Dermis microvascular lymphatic vessel endothelial cell (primary cell): ENCODE measurements at places on chromosomes 11 and 22. TPM values are rescaled to one million over a fixed set of nuclear protein-coding genes. Genes with fewer than 3 reads are reported as not detected.
A peak's percentile ranks its signal among the peaks of the same experiment; 100 is the strongest.

GRCh38 chr22:41917903-41918791 lies 3.3 kb upstream of the SHISA8 start:
- DNase-seq: no peak

DNA sequence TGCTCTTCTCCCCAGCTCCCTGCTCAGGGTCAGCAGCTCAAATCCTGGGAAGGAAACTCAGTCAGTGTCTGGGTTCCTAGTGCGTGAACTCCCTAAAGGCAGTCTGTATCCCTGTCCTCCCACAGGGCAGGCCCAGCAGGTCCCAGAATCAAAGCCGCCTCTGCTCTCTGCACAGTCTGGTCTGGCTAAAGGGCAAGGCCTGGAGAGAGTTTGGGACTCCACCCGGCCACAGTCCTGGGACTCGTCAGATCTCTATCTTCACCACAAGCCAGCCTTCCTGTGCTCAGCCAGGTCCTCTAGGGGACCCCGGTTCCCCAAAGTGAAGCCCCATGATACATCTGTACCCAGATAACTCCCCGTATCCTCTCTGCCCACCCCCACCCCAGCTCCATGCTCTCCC lies 56.2 kb upstream of the CSNK2A3 start:
- no peak for DNase-seq

DNA sequence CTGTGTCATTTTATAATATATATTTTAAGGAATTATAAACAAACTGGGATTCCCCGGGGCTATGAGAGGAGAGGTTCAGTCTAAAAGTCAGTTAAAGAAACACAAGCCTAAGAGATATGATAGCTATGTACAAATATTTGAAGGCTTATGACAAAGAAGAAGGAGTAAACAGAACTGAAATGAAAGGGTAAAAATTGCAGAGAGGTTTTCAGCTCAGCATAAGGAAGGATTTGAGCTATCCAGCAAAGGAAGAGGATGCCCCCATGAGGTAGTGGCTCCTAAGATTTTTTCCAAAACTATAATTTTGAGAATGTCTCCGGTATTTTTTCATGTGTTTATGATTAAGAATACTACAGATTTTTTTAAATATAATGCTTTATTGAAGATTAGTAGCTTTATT lies 57.9 kb upstream of the ANGPTL5 start:
- no peak for DNase-seq

DNA sequence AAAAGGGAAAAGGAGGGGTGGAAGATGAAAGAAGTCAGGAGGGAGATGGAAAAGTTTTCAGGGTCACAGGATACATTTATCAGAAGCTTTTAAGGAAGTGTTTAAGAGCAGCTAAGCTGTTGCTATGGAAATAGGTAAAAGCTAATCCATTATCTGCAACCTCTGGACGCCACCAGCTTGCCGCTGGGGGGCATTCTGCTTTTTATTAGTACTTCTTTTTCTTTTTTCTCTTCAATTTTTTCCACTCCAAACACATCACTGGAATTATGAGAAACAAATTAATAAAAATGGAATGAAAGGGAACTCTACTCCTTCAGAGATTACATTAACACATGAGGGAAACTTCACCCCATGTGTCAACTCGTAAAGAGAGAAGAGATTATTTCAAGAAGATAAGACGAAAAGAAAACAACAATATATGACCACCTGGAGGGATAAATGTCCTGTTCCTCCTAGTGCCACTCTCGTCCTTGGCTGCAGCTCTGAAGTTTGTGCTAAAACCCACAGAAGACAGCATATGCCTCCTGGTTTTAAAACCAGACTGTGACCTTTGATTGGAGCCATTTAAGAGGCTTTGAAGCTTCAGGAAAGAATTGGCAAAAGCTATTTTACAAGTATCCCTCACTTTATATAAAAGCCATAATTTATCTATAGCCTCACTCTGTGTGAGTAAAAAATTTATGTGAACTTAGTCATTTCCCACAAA lies 972.8 kb downstream of the OPCML start:
- no peak for DNase-seq

DNA sequence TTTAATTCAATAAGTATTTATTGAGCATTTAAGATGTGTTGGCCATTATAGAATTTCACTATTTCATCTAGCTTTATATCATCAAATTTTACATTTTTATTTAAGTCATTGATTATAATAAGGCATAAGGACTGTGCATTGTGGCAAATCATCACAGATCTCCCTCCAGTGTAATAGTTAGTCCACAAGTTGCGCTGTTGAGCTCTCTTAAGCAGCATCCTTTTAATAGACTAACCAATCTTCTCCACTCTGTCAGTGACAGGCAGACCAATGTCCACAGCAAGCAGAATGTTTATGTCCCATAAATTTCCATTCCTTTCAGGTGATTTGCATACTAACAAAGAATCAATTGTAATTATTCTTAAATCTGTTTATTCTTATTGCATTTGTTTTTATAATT lies 595.3 kb upstream of the CCDC90B start:
- DNase-seq: no peak

GRCh38 chr11:128448200-128448886 lies 139.0 kb downstream of the ETS1 start:
- DNase-seq: peak; percentile 67

GRCh38 chr22:24521791-24522245 lies 26.7 kb downstream of the UPB1 start:
- DNase-seq: peak; percentile 67

DNA sequence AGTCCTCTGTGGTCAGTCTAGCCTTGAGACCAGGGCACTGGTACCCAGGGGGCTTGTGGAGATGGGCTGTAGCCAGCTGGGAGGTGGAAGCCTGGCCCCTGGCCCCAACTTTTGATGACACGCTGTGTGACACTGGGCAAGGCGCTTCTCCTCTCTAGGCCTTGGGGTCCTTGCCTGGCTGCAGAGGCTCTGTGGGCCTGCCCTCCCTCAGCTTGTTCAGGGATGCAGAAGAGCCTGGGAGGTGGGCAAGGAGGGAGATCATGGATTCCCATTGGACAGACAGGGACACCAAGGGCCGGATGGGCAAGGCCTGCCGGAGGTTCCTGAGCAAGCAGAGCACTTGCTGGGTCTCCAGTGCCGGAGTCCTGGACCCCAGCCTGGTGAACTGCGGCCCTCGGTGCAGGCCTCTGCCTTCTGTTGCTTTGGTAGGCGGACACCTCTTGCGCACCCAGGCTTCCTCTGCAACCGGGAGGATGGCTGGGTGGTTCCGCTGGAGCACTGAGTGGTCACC lies 1.3 kb upstream of the PPP2R5B start:
- DNase-seq: no peak

GRCh38 chr11:95829580-95830259 lies 39.4 kb downstream of the CEP57 start:
- DNase-seq: no peak

- no peak for DNase-seq
Measured at GRCh38 chr22:16774911-16775500, 50.2 kb downstream of the XKR3 start.

- no peak for DNase-seq
Measured at GRCh38 chr11:36261094-36261493, 28.1 kb downstream of the COMMD9 start.

GRCh38 chr22:28249402-28249801 lies 330.3 kb upstream of the PITPNB start:
- no peak for DNase-seq

DNA sequence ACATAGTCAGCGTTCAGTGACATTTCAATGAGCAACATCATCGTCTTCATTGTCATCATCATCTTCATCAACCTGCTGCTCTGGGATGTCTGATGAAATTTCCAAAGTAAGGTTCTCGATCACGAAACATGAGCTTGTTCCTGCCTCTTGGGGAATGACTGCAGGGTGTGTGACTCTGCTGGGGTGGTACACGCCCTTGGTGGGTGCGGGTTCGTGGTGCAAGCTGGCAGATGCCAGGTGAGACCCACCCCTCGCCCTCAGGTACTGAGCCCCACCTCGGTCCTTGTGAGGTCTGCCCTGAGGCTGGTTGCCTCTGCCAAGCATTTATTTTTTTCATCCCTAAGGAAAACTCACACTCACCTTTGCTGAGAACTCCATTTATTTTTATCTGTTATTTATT lies 1389.2 kb downstream of the TBC1D22A start:
- no peak for DNase-seq

DNA sequence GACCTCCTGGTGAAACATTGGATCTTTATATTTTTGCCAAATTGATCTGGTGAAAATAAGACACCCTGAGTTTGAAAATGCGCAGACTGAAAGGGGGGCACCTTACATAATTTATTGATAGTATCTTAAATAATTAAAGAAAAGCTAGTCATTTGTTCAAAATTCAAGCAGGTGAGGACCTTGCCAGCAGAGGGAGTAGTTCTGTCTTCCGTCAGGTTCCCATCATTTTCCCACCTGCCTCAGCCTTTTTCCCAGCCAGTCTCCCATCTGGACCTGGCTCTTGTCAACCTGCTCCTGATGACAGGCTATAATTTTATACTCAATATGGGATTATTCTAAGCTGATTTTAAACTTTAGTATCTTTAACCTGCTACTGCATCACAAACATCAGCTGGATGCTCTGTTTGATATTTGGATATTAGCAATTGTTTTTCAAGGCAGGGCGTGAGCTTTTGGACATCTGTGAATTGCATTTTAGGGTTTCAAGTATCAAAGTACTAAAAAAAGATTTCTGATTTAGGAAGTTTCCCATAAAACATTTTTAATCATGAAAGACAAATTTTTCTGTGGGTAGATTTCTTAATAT lies 132.0 kb downstream of the ELP4 start:
- peak; percentile 27 for DNase-seq

DNA sequence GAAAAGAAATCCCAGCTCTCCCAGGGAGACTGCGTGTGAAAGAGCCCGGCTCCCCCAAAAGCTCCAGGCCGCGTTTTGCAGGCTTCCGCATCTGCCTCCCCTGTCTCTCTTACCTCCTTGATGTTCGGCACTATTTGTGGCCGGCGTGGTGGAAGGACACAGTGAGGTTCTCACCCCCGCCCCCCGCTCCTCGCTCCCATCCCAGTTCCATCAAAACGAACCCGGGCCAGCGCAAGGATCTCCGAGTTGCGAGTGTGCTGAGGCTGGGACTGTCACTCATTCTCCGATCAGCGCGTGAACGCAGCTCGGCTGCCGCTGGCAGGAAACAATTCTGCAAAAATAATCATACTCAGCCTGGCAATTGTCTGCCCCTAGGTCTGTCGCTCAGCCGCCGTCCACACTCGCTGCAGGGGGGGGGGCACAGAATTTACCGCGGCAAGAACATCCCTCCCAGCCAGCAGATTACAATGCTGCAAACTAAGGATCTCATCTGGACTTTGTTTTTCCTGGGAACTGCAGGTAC lies at the start of gene NCAM1:
NCAM1 (plus strand) TSS at position 275 of the 523 bp plus-strand sequence.
- DNase-seq: peak; percentile 39

GRCh38 chr11:102733232-102733875 lies 8.6 kb upstream of the MMP8 start:
- DNase-seq: peak; percentile 85

GRCh38 chr11:122109932-122110331 lies 6.1 kb downstream of the BLID start:
- no peak for DNase-seq

DNA sequence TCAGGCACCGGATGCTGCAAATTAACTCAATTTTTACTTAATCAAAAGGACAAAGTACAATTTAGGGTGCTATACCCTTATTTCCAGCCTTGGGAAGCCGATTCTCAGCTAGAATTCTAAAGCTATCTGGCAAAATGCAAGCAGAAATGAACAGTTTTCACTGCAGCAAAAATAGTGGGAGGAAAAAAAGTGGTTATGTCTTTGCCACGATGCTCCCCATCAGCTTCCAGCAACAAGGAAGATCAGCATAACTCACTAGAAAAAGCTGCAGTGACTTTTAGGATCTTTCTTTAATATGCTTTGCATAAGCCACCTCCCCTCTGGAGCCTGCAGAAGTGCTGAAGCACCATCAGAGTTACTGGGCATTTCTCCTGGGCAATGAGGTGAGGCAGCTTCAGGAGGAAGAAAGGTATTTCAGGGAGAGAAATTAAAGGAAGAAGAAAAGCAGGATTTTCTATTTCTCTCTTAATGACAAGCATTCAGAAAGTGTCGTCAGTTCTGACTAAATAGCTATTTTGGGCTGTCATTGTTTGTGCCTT lies 702.9 kb downstream of the DLG2 start:
- no peak for DNase-seq

DNA sequence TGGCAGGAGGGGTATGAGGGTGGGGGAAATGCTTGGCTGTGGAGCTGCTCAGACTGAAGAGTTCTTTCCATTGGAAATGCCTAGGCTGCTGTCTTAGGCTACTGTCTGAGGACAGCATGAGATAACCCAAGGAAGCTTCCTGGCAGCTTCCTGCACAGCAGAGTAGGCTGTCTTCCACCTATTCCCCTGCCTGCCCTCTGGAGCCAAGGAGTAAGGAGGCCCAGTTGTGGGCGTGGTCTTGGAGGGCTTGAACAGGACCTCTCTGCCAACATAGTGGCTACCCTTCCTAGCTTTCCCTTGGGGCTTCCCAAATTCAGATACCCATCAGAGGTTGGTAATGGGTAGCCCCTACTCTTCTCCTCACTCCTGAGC lies 25.9 kb downstream of the PHLDB1 start:
- no peak for DNase-seq

- no peak for DNase-seq
Measured at GRCh38 chr11:57301711-57302423, 22.9 kb downstream of the TNKS1BP1 start.

The TAF6L gene
- 23.9 and 37.4 TPM in 2 replicates for total RNA-seq

The SAA4 gene
- not detected in 2 replicates for total RNA-seq

The SMIM38 gene
- total RNA-seq: not detected in 2 replicates
